ENCODE measurements at places on chromosomes 6 and 20.

- no peak for DNase-seq
Measured at GRCh38 chr6:70857387-70858077, 99.3 kb downstream of the B3GAT2 start.

GRCh38 chr6:19578481-19578880 is 258.7 kb upstream of the ID4 start:
- DNase-seq: no peak

DNA sequence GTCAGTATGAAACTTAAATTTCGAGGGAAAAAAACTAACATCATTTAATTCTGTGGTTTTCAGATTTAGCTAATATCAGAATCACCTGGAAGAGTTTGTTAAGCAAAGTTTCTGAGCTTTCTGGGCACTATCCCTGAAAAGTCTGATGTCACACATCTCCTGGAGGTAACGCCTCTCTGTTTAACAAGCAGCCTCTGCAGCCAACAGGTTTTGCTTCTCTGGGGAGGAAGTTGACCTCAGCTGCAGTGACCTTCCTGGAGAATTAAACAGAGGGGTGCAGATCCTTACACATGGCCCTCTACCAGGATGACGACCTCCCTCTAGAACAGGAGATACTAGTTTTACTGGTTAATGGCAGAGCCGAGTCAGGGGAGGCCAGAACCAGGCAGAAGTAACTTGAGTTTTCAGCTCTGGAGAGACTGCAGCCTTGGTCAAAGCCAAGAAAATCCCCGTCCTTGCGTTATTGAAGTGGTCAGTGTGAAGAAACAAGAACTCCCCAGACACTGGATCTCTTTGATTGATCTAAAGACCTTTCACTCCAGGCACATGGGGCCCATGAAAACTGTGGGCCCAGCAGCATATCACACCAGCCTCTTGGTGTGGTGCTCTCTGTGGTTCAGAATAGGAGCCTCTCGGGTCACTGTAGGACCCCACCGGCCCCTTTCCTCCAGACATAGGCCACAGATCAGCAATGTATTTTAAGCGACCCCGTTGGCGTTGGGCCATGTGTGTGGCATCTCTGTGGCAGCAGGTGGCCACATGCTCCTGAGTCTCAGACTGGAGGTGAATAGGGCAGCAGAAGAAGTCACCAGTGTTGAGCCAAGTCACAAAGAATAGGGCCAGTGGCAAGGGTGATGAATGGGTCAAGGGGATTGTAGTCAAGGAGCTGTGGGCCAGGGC is 33.4 kb upstream of the CCR6 start:
- no peak for DNase-seq

GRCh38 chr20:48150568-48150967 is 365.3 kb upstream of the SULF2 start:
- no peak for DNase-seq

DNA sequence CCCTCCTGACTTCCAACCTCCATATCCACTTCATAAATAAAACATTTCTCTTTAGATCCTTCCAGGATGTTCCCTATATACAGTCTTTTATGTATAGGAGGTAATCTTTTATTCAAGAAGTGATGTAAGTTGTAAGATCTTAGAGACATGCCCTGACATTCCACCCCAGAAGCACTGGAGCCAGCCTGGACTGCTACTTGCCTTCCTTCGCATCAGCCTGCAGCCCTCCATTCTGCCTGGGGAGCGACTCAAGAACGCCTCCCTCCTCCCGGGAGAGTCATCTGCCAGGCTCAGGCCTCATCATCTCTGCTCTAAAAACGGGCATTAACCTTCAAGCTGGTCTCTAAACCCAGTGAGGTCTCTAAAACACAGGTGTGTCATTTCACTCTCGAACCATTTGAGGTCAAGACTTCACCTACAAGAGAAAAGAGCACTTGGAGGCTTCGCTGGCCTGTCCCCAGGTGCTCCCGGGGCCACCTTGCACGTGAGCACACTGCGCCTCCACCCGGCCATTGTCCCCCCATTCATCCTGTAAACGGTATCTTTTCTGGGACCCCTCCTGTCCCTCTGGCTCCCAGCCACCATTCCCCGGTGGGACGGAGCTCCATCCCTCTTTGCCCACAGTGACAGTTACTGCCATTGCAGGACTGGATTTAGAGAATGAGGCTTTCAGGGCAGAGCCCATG is 107.5 kb upstream of the PDE10A start:
- no peak for DNase-seq

GRCh38 chr6:39520411-39520810 is 197.9 kb upstream of the KCNK16 start:
- no peak for DNase-seq

- DNase-seq: no peak
Measured at GRCh38 chr6:156347656-156348055, 429.5 kb upstream of the ARID1B start.

DNA sequence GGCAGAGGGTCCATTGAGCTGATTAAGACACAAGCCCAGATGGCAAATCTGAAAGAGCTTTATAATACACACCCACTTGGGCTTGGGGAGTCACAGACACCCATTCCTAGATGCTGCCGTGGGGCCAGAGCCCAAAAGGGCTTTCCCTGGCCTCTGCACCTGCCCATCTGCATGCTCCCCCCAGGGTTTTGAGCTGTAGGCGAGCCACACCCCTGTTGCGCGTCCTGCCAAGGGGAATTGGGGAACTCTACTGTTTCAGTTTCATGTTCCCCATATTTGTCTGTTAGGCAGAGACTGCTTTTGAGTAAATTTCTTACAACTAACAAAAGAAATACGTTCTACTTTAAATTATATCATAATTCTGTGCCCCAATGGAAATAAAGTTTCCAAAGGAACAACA is 52.9 kb upstream of the FNDC1 start:
- no peak for DNase-seq

DNA sequence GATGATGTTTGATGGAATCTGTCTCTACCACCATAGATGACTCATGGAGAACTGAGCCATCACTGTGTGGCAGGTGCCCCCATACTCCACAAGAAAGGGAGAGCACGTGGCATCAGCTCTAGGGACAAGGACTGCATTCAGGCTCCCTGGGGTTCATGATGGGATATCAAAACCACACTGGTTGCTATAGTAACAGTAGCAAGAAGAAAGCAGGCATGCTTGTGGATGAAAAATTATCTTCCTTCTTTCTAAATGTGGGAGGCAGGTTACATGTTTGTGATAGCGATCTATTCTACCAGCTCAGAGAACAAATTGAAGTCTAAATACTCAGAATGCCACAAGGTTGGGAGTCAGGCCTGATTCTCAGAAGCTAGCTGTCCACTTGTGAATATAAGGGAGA is 224.2 kb downstream of the ARHGAP18 start:
- DNase-seq: no peak

GRCh38 chr6:125952764-125953501 is 3.6 kb upstream of the HINT3 start:
- DNase-seq: no peak

DNA sequence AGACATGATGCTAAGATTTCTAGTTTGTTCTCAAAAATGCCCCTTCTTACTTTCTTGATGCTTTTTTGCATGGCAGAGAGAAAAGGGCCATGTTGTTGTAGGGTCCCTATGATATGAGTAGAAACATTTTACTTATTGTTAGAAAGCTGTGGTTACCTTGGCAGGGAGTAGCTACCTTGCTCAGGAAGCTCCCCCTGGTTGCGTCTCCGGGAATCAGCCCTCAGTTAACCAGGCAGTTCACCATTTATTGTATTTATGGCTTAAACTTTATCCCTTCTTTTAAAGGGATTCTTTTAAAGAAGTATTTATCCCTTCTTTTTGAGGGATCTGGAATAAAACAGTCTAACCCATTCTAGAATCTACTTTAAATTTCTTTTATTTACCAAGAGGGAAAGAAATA is 113.9 kb upstream of the PROKR2 start:
- no peak for DNase-seq

- DNase-seq: no peak
Measured at GRCh38 chr20:57048027-57048869, 218.2 kb downstream of the BMP7 start.

DNA sequence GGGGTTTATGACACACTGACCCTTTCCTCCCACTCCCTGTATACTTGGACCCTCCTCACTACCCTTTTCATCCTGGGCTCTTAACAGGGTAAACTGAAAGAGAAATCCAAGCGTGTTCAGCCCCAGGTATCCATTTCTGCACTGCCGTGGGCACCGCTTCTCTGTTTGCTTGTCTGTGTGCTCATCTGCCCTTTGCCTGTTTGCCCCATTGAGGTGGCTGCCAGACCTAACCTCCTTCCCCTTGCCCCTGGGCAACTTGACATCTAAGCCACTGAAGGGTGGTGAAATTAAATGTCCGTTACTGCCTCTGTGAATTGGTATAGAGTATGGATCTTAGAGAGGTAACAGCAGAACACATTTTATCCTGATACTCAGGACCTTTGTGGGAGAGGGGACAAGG is 38.7 kb downstream of the ACSS2 start:
- DNase-seq: no peak

DNA sequence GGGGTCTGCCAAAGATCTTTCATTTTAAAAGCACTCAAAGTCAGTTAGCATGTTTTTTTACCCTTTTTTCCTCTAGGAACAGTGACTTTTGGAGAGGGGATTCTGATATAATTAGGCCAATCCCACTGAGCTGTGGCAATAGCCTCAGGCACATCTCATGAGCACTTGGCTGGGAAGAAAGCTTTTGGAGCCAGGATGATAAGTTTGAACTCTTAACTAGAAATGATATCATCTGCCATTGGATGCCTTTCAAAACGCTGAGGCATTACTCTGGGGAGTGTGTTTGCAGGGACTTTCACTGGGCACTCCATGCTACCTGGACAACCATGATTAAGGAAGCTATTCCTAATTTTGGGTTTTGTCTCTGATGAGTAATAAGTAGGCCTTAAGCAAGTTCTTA is 3.7 kb downstream of the SCGN start:
- no peak for DNase-seq

DNA sequence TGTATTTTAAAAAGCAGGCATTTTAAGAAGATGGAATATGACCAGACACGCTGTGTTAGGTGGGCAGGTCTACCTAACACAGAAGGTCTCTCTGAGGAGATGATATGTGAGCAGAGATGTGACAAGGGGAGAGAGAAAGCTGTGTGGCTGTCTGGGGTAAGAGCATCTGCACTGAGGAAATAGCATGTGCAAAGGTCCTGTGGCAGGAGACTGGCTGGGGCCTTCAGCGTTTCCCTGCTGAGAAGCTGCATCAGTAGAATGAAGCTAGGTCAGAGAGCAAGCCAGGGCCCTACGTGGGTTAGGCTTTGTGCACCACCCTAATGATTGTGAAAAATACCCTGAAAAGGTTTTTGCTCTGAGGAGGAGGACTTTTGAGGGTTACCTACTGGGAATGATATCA is 87.0 kb downstream of the TXNDC5 start:
- no peak for DNase-seq

- DNase-seq: no peak
Measured at GRCh38 chr6:35742842-35743241, 6.0 kb downstream of the ARMC12 start.

DNA sequence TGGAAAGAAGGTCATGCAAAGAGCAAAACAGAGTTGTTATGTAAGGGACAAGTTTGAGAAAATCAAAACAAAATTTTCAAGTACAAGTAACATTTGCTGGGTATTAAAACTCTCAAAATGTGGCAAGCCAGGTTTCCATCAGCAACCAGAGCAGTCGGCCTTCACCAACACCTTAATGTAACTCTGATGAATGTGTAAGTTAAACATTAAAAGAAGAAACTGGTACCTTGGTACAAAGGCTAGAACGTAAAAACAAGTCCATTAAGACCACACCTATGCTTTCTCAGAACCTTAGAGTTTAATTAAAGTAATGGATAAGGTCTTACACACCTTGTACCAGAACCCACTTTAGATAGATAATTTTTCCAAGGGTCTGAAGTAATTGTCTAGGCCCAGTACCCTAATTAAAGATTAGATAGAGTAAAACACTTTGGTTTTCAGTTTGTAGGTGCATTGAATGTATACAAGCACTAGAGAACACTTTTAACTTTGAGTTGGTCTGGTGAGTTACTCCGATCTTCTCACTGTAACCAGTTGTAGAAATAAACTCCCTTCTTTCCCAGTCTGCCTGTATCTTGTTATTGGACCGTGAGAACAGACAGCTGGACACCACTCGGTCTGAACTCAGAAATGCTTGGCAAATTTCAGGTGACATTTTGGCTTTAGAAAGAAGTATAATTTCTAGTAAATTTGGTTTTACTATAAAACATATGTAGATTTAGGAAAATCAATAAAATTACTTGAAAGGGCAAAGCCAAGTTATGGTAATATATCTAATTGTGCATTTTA is 319.4 kb downstream of the HTR1B start:
- no peak for DNase-seq

- DNase-seq: no peak
Measured at GRCh38 chr20:25077610-25078169, 4.3 kb downstream of the VSX1 start.

- DNase-seq: no peak
Measured at GRCh38 chr6:23688650-23689049, 437.4 kb upstream of the NRSN1 start.

DNA sequence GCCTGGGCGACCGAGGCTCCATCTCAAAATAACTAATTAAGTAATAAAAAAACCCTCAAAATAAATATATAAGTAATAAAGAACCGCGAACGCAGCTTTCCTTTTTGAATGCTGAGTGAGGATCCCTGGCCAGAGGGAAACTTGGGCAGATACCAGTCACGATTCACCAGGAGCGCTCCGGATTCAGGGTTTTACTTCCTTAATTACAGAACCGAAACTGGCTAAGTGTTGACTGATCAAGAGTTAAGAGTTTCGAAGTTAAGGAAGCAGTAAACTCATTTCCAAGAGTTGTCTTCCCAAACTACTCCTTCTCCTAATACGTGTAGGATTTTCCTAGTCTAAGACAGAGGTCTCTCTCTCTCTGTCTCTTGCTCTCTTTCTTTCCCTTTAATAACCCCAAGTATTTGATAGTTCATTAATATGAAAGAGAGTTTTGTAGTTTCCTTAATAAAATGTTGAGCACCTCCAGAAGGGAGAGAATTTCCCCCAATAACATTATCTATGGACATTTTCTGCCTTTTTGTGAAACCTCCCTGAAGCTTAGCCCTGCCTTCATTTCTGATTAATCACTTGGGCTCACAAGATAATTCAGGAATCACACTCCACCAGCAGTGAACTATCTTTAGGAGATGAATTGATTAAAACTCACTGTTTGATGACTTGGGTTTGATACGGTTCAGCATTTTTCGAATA is 61.4 kb upstream of the ZNF217 start:
- no peak for DNase-seq

GRCh38 chr20:563187-563586 is 19.6 kb upstream of the CSNK2A1 start:
- no peak for DNase-seq

DNA sequence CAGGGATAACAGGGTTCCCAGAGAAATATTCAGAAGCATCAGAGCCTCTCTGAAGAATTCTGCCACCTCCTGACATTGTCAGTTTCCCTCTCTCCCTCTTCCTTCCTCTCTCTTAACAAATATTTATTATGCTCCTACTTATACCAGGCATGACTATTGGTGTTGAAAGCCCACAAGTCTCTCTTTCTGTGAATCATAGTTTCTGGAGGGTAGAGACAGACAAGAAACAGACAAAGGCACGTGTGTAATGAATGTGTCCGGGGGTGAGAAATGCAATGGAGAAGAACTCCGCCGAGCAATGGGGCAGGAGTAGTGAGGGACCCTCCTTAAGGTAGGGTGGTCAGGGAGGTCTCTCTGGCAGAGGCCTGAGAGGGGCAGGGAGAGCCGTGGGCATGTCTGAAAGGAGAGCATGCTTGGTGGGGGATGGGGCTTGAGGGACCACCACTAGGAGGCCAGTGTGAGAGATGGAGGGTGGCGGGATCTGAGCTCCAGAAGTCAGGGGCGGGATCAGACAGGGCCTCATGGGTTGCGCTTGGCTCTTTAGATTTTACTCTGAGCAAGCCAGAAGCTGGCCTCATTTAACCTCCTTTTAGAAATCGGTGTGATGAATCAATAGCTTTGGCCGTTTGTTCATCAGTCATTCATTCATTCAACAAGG is 57.3 kb downstream of the EYA2 start:
- no peak for DNase-seq

All from thoracic aorta (tissue), 2 donors.